ENCODE measurements at places on chromosomes 7 and 10.

GRCh38 chr10:24162206-24162985 lies 46.5 kb upstream of the KIAA1217 start:
- no peak for DNase-seq

DNA sequence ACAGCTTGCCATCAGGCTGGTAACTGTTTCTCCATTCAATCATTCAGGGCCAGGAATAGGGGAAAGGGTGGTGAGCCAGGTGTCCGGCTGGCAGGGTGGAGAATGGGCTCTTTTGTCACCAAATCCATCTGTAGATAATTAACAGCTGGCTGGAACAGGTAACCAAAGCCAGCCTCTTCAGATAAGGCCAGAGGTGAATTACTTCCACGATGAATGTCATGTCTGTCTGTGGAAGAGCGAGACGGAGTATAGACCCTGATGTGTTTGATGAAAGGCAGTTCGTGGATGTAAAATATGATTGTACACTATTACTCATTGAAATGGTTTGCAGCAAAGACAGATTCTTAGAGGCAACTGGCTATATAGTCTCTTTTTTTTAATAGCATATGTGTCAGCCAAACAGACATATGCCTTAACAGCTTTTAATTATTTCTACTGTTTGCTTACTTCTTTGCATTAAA lies 149.8 kb downstream of the KLF6 start:
- no peak for DNase-seq

GRCh38 chr7:158484801-158485531 lies 102.7 kb downstream of the PTPRN2 start:
- no peak for DNase-seq

DNA sequence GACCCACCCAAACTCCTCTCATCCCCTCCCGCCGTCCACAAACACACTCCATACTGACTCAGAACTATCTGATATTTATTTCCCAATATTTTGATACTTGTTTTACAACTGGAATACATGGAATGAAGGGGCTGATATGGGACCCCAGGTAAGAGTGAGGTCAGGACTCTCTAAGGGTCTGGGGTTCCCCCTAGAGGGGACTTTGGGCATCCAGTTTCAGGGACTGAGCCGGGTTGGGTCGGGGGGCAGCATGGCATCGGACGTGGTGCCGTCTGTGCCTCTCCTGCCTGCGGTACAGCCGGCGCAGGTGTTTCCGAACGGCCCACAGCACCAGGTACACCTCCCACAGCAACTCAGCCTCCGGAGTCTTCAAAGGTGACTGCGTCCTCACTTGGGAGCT lies 7.5 kb downstream of the SPACDR start:
- DNase-seq = no peak

DNA sequence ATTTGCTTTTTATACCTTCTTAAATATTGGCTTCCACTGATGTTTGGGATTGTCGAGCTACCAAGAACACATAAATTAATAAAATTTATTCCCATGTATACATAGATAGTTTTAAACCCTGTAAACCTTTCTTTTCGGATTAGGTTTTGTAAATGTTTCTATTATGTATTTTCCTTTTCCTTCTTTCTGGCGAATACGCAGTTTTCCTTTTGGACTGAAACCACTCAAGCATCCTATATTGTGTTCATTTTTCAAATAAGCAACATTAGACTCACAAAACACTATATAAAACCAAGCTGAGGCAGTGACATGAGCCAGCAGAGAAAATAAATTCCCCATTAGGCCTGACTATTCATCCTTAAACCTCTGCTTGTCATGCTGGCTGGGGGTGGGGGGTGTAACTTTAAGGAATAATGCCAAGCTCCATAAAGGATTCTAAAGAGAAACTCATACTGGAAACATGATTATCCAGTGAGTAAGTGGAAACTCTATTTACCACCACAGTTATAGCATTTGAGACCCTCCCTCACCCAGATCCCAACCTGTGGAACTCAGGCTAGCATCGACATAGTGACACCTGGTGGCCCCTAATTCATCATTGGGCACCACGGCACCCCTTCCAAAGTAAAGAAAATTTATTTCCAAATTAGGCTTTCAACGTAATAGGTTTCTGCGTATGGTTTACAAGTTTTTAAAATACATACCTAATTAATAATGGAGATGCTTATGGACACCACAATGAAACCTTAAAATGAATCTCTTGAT lies 86.5 kb upstream of the CELF2 start:
- DNase-seq = no peak

DNA sequence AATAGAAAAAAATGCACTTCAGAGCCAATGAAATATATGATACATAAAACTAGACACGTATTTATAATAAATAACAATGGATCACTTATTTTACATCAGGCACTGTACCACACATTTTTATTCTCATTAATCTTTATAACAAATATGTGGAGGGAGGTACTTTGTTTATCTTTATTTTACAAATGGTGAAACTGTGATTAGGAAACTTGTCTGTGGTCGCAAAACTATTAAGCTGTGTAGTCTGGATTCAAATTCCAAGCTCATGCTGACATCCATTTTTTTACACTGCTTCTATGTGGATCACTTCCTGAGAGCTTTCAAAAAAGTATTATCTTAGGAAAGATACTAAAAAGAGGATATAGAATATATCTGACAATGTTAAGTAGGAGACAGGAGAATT lies 978.6 kb downstream of the SORCS1 start:
- DNase-seq = no peak

GRCh38 chr7:73829921-73830680 lies 695 bp upstream of the CLDN4 start:
- no peak for DNase-seq

GRCh38 chr10:13074563-13075451 lies 25.2 kb upstream of the OPTN start:
- DNase-seq = no peak

DNA sequence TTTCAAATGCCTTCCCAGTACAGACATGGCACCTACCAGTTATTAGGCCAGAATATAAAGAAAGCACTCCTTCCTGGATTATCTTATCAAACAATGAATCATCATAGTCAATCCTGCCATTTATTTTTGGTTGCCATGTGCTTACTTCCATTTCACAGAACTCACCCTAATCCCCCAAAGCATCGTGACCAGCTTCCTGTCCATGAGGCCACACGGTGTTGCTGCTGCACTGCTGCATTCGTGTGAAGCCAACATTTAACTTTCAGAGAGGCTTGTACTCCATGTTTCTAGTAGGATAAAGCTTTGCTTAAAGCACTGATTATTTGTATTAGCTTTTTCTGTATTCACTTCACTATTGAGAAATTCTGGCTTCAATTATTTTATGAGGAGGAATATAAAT lies 14.4 kb downstream of the COL28A1 start:
- DNase-seq = no peak

GRCh38 chr7:141158561-141158960 lies 84.7 kb downstream of the TMEM178B start:
- no peak for DNase-seq

GRCh38 chr7:64774204-64774842 lies 19.9 kb upstream of the ZNF138 start:
- DNase-seq = no peak
